Stimulated activated CD8-positive, alpha-beta memory T cell treated with anti-CD3 and anti-CD28 coated beads, Interleukin-12 subunit alpha, Interleukin-12 subunit beta, amount 100 ng/mL, for 1 hour (primary cell): ENCODE measurements at places on chromosomes 3 and 15.
A peak's percentile ranks its signal among the peaks of the same experiment; 100 is the strongest.

GRCh38 chr3:138197524-138197923 is 10.4 kb downstream of the ARMC8 start:
- DNase-seq: no peak

DNA sequence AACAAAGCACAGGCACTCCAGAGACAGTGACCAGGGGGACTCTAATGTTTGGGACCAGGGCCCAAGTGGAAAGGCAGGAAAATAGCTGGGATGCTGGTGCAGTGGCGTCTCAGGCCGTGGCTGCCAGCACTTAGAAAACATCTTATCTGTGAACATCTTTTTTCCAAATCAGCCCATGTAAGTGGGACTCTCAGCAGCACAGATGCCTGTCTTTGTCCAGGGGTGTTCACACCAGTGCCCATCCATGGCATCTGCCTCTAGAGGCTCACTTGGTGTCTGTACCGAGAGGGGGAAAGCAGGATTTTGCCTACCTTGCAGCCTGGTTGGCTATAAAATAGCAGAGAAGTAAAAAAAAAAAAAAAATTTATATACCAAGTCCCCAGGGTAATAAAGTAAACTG is 26.7 kb downstream of the SLC12A8 start:
- DNase-seq: no peak

DNA sequence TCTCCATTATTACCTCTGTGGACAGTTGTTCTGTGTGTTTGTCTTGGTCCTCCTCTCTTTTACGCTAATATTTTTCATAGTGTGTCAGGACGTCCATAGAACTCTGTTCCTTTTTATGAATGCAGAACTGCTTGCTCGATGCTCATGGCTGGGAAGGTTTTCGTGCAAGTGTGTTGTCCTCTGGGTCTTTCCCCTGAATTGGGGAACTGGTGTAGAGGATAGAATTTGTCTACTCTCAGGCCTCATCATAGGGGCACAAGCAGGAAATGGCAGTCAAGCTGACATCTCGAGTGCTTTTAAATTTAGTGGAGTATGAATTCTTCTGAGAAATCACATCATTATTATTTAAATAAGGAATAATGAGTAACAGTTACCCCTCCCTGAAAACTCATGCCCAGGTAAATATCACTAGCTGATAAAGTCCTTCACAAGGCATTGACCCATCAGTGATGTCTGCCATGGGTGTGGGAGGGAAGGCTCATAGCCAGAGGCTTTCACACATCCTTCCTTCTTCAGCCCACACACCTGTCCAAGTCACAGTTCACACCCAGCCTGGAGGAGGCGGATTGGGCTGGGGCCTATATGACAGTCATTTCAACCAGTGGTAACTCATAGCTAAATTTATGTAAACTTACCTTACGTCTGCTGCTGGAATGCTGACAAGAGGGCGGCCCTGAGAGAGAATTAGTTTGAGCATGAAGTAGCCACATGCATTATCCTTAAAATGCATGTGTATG is 226.1 kb downstream of the PLCL2 start:
- no peak for DNase-seq

DNA sequence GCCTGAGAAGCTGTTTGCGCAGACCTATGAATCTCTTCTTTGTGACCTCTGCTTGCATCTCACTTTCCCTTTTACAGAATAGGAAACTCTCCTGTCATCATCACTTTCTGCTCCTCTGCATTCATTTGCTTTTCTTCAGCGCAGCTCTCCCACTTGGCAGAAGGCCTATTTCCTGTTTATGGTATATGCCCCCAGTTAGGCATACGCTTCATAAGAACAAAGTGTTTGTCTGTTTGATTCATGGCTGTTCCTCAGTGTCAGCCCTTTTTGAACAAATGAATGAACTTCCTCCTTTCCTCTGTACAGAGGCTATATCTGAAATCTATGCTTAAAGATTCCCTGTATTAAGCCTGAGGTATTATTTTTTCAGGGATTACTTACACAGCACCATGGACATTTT is 1216.9 kb upstream of the GBE1 start:
- no peak for DNase-seq

DNA sequence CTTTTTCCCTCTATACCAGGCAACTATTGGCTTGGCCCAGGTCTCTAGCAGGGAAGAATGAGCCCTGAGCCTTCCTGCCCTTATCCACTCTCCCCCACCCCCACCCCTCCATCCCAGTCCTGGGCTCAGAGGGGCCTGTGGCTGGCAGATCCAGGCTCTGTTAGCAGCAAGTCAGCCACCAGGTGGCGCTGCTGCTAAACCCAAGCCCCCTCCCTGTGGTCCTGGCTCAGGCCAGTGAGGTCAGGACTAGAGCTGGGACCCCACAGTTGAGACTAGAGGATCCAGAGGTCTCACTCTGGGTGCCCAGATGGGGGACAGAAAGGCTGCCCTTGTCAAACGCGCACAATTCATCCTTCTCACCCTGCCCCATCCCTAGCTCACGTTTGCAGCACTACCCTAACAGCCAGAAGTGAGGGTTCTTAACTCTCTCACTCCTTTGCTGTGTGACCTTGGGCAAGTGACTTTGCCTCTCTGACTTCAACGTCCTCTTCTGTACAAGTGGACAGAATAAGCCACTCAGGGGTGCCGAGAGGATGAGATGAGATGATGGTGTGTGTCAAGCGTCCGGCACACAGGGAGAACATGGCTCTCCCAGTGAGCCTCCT is 46.8 kb upstream of the SLC6A1 start:
- DNase-seq: peak; percentile 12

DNA sequence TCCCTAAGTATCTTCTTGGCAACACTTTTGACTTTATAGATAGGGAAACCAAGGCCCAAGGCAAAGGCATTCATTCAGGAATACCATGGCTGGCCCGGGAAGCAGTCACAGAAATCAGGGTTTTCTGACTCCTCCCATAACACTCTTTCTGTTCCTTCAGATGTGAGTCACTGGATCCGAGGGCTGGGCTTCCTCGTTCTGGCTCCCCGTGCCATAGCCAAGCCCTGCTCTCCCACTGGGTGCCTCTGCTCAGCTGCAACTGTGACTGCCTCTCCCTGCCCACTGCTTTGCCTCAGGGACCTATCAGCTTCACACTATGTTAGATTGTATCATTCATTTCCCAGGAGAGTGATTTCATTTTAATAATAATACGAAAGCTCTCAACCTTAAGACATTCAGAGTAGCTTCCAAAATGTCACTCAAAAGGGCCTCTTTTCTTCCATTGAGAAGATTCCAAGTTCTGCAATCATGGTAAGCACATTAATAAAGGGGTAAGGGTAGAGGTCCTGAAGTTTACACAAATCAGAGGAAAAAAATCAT is 50.2 kb downstream of the GABRB3 start:
- no peak for DNase-seq

GRCh38 chr3:153768561-153769469 is 352.4 kb upstream of the ARHGEF26 start:
- DNase-seq: peak; percentile 30

- DNase-seq: no peak
These were observed 93.8 kb downstream of the MYRIP start for GRCh38 chr3:39903253-39903652.

DNA sequence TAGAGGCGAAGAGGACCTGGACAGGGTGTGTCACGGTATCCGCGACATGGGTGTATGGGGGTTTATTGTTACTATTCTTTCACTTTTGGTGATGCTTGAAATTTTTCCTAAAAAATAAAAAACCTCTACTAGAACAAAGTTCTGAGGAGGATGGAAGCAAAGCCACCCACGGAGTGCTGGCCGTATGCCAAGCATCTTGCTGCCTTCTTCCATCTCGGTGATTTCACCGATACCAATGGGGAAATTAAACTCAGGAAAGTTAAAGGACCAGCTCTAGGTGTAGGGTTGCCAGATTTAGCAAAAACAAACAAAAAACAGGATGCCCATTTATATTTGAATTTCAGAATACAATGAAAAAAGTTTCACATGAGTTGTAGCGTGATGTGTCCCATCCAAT is 33.9 kb downstream of the SMAD6 start:
- no peak for DNase-seq
